H1 (cell line): ENCODE measurements at places on chromosomes 11 and 22.

- DNase-seq, result no peak
Measured at GRCh38 chr11:121117788-121118187, 16.7 kb downstream of the TECTA start.

GRCh38 chr11:118715245-118715831 is 35.9 kb upstream of the TREH start:
- peak; percentile 51 for DNase-seq

GRCh38 chr11:77413850-77414460 is 59.9 kb downstream of the PAK1 start:
- no peak for DNase-seq

DNA sequence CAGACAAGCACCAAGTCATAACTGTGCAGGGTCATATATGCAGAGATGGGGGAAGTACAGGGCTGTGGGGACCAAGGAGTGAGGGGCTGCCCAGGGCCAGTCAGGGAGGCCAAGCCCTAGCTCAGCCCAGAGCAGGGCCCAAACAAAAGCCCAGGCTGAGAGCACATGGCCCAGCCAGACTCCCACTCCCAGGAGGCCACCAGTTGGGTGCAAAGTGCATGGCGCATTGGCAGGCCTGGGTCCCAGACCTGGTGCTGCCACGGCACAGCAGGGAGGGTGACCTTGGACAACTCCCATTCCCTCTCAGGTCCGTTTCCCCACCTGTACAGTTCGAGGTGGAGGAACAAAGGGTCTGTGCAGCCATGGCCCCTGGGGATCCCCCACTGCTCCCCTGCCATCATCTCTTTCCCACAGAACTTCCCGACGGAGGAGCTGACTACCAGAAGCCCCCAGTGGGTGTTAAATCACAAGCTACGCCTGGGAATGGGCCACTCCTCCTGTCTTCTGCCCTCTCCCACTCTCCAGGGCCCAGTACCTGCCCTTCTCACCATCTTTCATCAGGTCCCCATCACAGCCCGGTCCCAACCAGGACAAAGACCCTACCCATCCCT is 608 bp downstream of the NIPSNAP1 start:
- no peak for DNase-seq

DNA sequence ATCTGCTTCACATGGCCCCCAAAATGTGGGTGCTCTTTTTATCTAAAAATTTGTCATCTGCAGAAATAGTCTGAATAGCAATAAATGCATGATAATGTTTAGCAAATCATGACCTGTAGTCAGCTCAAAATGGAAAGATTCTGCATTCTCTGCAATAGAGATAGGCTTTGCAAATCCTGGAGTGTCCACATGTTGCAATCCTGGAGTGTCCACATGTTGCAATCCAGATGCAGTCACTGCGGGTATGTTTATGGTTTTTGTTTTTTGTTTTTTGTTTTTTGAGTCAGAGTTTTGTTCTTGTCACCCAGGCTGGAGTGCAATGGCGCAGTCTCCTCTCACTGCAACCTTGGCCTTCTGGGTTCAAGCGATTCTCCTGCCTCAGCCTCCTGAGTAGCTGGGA is 20.2 kb upstream of the LRRC32 start:
- no peak for DNase-seq

- DNase-seq, result no peak
Measured at GRCh38 chr11:128525411-128526243, 61.7 kb downstream of the ETS1 start.

DNA sequence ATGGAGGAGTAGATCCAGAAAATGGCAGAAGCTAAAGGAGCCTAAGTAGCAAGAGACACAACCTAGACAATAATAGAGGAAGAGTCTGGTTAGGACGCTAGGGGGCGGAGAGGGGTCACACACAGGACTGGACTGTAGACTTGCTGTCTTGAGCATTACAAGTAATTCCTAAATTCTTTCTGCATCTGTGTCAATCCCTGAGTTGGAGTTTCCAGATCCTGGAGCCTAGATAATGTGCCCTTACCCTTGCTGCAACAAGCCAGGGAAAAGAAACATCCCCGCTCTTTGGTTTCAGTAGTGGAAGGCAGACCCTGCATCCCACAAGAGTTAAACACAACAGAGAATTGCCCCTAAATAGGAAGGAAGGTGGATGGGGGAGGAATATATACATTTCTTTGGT is 14.9 kb upstream of the CCDC73 start:
- peak; percentile 70 for DNase-seq

DNA sequence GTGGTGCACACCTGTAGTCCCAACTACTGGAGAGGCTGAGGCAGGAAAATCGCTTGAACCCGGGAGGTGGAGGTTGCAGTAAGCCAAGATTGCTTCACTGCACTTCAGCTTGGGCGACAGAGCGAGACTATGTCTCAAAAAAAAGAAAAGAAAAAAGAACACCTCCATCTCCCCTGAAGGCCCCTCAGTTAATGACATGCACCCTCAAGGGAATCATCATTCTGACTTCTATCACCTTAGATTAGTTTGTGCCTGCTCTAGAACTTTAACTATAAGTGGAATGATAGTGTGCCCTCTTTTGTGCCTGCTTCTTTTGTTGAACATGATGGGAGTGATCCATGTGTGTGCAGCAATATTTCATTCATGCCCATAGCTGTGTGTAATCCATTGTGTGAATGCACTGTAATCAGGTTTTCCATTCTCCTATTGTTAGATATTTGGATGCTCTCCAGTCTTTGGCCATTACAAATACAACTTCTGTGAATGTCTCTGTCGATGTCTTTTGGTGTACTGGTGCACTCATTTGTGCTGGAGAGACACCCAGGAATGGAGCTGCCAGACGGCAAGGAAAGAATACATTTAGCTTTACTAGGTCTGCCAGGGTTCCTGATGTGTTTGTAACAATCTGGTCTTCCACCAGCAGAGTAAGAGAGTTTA is 883 bp upstream of the VPREB3 start:
- DNase-seq, result no peak

GRCh38 chr22:38223289-38223960 is 21.6 kb downstream of the MAFF start:
- DNase-seq, result no peak

- no peak for DNase-seq
Measured at GRCh38 chr11:130813638-130814037, 102.6 kb downstream of the SNX19 start.

GRCh38 chr11:26297189-26297975 is 34.5 kb upstream of the ANO3 start:
- no peak for DNase-seq

DNA sequence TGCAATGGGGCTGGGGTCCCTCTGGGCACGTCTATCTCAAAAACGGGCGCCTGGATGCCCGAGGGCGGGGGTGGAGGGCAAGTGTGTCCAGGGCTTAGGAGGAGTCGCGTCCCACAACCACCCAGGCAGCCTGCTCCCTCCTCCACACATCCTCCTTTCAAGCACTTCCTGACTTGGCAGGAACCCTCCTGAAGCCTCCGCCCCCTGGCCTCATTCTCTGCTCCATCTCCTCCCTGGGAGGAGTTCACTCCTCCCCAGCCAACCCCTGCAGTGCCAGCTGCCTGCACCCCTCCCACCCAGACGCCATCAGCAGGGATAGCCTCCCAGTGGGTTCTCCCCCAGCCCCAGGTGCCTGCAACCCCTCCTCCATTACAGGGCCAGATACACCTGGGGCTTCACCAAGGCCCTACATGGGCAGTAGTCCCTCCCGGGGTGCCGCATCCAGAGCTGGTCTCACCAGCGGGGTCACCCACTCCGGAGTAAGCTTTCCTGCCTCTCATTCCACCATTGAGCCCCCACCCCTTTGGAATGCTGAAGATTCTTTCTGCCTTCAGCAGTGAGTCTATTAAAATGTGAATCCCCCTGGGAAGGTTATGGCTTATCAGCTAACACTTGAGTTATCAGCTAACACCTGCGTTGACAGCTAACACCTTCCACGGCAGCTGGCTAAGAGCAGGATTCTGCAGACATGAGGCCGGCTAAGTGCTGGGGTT is 24.4 kb downstream of the RTN4R start:
- no peak for DNase-seq

GRCh38 chr11:70473873-70474690 is 75.8 kb downstream of the CTTN start:
- DNase-seq, result no peak

DNA sequence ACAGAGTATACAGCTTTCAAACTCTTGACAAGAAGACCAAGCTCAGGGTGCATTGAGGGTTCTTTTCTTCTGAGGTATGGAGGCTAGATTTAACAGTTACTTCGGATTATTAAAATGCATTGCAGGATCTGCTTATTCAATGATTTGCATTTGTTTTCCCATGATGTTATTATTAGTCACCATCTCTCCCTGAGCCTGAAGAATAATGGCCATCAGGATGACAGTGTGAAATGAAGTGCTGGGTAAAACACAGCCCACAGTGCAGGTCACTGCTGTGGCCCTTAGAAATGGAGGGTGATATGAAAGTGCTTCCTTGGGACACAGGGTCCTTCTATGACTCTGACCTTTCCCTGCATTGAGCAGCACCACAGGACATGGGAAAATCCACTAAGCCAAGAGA is 40.0 kb downstream of the TECTA start:
- DNase-seq, result no peak

- DNase-seq, result no peak
Measured at GRCh38 chr11:130615561-130615960, 167.1 kb downstream of the ADAMTS15 start.

- DNase-seq, result no peak
Measured at GRCh38 chr11:134689886-134690285, 277.8 kb upstream of the B3GAT1 start.

DNA sequence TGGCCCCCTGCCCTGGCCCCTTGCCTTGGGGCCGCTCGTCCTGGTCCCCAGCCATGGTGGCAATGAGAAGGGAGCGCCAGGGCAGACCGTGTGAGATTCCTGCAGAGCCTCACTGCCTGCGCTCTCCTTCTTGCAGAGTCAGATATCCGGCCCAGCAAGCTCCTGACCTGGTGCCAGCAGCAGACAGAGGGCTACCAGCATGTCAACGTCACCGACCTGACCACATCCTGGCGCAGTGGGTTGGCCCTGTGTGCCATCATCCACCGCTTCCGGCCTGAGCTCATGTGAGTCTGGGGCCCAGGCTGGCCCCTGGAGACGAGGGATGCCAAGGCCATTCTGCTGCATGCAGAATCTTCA is 114.1 kb downstream of the MICAL2 start:
- DNase-seq, result no peak

DNA sequence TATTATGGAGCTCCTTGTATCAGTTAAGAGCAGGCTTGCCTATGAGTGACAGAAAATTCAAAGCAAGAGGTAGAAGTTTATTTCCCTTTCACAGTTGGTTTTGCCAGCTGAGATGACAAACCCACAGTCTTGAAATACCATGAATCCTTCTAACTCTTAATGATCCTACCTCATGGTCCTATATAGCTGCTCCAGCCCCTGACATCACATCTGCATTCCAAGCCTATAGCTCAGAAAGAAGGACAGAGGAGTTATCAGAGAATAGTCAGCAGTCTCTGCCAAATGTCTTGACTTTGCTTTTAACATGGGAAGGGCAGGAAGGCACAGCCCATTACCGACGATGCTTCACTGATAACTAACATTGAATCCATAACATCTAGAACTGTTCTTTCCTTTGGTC is 76.2 kb downstream of the APIP start:
- no peak for DNase-seq

GRCh38 chr22:49417326-49417725 is 410.3 kb downstream of the BRD1 start:
- DNase-seq, result no peak

- no peak for DNase-seq
Measured at GRCh38 chr22:45877036-45877380, 100.0 kb downstream of the WNT7B start.

- peak; percentile 56 for DNase-seq
Measured at GRCh38 chr22:36277482-36278291, 24.8 kb downstream of the APOL1 start.

DNA sequence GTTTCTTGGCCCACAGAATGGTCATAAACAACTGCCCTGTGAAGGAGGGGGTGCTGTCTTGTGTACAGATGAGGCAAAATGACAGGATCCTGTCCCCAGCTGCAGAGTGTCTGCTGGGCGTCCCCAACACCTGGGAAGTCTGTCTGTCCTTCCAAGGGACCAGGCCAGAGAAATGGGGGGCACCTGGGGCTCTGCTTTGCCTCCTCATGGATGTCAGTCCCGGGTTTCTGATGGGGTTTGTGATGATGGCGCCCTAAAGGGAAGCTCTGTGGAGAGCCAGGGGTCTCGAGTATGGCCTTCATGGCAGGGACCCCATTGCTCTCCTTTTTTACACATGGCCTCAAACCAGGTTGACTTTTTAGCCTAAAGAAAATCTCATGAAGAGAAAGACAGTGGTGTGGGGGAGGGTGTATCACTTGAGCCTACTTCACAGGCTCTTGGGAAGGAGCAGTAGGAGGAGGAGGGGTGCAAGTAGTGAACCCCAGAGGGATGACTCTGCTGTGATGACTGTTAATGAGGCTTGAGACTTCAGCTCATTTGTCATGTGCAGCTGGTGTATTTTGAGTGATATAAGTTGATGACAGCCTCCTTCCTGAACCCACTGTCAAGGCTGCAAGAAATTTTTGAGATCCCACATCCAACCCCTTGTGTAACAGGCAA is 40.6 kb upstream of the TUB start:
- peak; percentile 7 for DNase-seq

- no peak for DNase-seq
Measured at GRCh38 chr11:73225001-73225686, 7.1 kb downstream of the P2RY2 start.

DNA sequence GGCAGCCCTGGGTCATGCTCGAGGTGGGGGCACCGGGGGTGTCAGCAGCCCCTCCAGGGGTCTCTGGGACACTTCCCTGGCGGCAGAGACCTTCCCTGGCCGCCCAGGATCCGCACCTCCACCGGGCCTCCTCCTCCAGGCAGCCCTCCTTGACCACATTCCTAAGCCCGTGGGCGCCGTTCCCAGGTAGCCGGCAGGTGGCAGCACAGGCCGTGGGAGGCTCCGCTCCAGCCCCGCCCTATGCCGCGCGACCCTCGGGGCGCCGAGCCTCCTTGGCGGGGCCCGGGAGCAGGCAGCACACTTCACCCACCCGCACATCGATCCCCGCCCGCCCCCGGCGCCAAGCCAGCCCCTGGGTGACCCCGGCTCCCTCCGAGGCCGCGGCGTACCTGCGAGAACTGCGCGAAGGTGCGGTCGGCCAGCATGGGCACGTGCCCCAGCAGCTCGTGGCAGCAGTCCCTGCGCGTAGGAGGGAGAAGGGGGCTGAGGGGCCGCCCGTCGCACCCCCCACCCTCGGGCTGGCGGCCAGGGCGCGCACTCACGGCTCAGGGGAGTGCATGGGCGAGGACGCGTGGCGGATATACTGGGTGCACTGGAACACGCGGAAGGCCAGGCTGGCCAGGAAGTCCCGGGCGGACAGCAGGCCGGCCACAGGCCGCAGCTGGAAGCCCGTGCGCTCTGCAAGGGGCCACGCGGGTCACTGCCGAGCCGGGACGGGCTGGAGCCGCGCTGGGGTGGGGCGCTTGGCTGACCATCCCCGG is 5.3 kb upstream of the INS start:
- DNase-seq, result peak; percentile 90

- DNase-seq, result no peak
Measured at GRCh38 chr11:126440276-126440675, 84.8 kb downstream of the ST3GAL4 start.

- no peak for DNase-seq
Measured at GRCh38 chr11:111745719-111746504, 20.3 kb downstream of the PPP2R1B start.

GRCh38 chr22:38221908-38222796 is 20.4 kb downstream of the MAFF start:
- DNase-seq, result no peak

- DNase-seq, result no peak
Measured at GRCh38 chr22:40641269-40641668, 4.8 kb upstream of the MRTFA start.
